ENCODE measurements at places on chromosomes 1 and 21.

- DNase-seq, result no peak
Measured at GRCh38 chr1:152942161-152942560, 4.8 kb upstream of the SPRR5 start.

DNA sequence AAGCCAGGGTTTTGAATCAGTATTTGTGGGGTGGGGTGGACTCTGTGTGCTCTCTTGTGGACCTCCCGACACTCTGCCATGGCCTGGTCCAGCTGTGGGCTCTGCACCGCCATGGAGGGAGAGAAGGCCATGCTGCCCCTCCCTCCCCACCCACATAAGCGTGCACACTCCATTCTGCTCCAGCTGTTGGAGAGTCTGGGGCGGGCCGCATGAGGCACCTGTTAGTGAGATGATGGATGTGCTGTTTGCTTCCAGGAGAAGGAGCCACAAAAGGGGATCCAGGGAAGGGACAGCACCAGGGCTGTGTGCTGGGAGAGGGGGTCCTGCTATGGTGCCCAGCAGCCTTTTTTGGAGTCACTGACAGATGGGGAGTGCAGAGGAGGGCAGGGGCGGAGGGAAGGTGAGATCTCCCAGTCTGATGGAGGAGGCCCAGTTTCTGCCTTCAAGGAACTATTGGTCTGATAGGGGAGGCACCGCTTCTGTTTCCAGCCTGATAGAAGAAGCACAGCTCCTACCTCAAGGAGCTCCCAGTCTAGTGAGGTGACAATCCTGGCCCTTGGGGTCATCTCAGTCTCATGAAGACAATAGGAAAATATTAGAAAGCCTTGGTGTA, 101.5 kb downstream of the ACTL8 start:
- DNase-seq, result no peak

DNA sequence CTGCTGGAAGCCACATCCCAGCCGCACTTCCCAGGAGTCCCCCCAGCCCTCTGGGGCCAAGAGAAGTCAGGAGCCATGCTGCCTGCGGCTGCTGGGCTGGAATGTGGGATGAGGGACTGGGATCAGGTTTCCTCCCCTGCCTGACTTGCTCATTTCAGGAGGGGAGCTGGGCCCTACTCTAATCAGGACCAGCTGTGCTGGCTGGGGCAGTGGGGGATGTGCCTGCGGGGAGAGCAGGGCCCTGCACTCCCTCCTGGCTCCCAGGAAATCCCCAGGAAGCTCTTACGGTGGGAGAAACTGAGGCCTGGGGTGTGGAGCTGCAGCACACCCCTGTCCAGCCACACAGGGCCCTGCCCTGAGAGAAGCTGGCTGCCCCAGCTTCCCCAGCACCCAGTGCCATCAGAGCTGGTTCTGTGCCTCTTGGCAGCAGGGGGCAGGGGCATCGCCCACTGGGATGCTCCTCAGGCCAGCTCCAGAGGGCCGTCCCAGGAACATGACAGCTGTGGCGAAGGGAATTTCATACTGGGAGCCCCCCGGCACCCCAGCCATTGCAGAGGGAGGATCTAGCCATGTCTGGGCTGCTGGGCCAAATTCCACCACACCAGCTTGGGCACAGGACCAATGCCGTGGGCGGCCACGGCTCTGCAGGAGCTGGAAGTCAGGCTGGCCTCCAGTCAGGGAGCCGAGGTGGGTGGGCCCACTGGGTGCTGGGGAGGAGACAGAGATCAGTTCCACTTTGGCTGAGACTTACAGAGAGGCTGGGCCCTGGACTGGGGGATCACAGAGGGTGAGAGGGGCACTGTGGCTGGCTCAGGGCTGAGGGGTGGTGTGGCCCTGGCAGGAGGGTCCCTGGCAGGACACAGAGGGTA, 21.3 kb upstream of the PRSS38 start:
- peak; percentile 70 for DNase-seq

- DNase-seq, result no peak
Measured at GRCh38 chr1:54132495-54132894, 20.3 kb downstream of the CDCP2 start.

GRCh38 chr21:39518055-39518846, 66.5 kb downstream of the SH3BGR start:
- DNase-seq, result peak; percentile 58

DNA sequence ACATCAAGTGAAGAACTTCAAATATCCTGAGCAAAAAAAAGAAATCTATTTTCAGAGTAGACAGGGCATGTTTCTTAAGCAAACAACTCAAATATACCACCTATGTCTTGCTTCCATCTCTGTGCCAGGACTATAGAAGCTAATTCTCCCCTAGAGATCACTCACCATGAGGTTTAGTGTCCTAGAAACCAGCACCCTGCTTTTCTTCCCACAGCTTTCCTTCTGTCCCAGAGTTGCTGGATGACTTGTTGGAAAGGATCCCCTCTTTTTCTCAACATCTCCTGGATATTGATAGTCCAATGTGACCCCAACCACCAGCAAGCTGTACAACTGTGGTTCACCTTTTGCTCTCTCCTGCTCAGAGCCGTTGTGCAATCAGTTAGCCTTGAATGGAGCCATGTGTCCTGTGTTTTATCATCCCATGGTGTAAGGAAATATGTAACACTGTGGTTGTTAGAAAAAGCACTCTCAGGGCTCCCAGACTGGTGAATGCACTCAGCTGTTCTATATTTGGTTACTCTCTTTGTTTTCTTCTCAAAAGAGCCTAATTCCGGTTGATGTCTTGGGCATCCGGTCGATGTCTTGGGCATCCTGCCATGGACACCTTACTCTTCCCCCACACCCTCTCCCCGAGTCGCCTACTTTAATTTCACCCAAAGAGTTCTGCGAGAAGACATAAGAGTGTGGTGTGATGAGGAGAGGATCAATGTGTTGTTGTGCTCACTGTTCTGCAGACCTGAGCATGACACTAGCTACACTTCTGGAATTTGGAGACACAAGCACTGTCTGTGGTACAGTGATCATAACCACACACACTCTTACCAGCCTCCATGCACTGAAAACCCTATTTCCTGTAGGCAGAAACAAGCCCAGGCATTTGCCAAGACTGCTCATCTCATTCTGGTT, 1.7 kb downstream of the TNFSF4 start:
- peak; percentile 94 for DNase-seq

DNA sequence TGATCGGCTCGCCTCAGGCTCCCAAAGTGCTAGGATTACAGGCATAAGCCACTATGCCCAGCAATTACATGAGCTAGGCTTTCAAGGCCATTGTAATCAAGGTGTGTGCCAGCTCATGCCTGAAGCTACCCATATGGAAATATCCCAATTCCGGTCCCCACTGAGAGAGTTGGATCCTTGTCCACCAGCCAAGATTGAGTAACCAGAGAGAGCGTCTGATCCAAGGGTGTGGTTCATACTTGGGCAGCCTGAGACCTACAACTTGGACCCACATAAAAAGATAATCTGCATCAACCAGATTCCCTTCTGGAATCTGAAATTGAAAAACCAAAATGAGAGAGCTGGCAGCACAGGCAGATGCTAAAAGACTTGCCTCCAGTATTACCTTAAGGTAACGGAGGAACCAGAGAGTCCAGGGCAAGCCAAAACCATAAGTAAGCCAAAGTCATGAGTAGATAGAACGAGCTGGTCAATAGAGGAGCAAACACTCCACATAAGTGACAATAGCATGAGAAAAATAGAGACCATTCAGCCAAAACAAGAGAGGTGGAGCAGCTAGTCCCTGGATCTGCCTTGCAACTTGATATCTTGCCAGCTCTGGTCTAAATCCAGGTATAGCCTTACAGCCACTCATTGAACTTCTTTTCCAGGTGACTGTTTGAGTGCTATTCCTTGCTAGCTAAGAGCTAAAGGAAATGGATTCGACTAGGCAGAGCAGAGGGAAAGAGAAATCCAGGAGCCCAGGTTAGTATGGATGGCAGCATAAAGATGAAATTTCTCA, 63.8 kb upstream of the ATP1A1 start:
- no peak for DNase-seq

DNA sequence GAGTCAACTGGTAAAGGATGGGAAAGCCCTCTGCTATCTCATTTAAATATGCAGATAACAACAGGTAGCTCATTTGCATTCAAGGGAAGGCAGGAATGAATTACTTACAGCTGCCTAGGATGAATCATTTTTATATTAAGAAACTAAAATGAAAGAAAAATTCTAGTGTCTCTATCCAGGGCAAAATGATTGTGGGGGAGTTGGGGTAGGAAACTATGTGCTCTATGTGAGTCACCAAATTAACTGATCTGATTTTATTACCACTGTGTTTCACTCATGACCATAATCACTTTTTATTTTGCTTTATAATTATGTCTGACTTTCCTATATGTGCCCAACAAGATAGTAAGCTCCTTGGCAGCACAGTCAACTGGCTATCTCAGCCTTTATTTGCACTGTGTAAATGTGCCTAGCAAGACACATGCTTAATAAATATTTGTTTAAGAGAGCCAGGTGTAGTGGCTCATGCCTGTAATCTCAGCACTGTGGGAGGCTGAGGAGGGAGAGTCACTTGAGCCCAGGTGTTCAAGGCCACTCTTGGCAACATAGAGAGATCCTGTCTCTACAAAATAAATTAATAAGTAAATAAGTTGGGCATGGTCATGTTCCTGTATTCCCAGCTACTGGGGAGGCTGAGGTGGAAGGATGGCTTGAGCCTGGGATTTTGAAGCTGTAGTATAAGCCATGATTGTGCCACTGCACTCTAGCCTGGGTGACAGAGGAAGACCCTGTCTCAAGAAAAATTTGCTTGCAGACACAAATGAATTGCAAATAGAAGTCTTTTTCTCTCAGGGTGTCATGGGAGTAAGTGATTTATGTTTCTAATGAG, 84.1 kb downstream of the SPAG17 start:
- no peak for DNase-seq

DNA sequence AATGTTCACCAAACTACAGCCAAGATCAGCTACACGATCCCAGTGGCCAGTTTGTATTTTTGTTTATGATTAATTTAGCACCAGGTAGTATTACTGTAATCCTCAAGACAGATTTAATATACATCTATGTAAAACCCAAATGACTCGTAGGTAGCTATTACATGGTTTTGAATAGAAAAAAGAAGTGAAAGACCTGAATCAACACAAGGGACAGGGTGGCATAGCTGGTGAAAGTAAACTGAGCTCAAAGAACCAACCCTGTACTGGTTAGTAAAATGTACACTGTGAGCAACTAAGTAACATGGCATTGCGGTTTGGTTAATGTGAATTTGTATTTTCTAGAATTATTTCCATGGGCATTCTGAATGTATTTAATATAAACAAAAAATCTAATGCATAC, 8.8 kb downstream of the GPATCH2 start:
- DNase-seq, result no peak

- no peak for DNase-seq
Measured at GRCh38 chr21:41006636-41007035, 159.7 kb upstream of the DSCAM start.

- DNase-seq, result no peak
Measured at GRCh38 chr1:239185245-239185619, 201.1 kb upstream of the CHRM3 start.

DNA sequence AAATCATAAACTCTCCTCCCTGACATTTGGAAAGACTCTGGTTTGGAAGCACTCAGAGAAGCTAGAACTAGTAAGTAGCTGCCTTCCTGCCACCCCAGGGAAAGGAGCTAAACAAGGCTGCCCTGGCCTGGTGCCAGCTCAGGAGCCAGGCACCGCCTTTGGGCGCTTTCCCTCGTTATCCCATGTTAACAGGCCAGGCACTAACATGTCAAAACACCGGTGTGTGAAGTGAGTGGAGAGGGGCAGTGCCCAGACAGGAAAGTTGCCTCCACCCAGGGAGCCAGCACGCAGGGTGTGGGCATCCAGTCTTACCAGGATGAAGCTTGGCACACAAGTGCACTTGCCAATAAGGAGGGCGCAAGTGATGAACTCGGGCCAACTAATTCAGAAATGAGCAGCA, 346.8 kb downstream of the RRAGC start:
- no peak for DNase-seq

- DNase-seq, result peak; percentile 60
Measured at GRCh38 chr1:150072959-150073358, 5.4 kb downstream of the VPS45 start.

DNA sequence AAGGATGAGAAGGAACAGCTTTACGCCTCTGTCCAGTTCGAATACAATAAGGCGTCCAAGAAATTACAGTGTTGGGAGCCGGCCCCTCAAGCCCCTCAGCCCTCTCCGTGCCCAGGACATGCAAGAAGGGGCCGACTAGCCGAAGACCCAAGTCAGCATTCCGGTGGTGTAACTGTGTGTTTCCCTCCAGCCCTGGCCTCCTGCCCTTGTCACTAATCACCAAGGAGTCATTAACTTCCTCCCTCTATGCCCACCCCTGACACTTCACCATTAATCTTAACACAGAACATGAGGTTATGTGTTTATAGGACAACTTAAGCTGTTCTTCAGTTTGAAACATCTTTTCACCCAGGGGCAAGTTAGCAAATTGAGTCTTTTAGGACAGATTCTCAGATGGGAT, 16.4 kb upstream of the C4BPB start:
- DNase-seq, result no peak

DNA sequence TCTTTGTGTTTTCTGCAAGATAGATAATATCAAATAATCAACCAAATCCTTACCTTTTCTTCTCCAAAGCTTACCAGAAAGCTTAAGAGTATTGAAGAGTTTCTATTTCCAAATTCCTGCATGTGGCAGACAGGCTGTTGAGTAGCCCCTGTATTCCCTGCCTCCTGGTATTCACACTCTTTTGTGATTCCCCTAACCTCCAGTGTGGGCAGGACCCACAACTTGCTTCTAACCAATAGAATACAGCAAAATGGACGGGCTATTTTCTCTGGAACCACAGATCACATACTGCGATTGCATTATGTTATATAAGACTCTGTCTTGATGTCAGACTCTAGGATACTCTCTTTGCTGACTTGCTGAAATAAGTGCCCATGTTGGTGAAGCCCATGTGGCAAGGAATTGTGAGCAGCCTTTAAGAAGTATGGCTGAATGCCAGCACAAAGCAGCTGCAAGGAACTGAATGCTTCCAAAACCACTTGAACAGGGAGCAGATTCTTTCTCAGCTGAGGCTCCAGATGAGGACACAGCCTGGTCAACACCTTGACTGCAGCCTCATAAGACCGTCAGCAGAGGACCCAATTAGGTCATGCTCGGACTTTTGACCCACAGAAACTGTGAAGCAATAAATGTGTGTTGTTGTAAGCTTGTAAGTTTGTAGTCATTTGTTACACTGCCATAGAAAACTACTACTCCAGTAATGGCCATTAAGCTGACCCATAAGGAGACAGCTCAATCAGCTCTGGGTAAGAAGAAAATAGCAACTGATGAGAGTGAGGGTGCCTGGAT, 47.9 kb upstream of the PLXNA2 start:
- DNase-seq, result peak; percentile 17

All from choroid plexus epithelial cell (primary cell).